Stimulated activated CD4-positive, alpha-beta T cell treated with anti-CD3 and anti-CD28 coated beads, TNF-alpha, amount 100 ng/mL, for 48 hours (primary cell): ENCODE measurements at places on chromosomes 16 and 17.

DNA sequence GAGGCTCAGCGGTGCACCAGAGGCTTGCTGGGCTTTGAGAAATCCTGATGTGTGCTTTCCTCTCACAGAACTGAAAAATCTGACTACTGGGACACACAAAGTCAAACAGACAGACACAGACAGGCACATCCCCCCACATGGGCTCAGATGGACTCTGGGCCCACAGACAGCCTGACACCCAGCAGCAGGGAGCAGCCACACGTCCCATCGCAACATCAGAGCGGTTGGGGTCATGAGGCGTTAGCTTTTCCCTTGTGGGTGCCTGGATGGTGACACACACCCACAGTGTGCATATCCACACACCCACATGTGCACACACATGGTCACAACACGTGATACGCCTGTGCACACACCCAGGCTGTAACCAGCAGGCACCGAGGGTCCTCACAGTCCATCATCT, 6.3 kb downstream of the SPNS3 start:
- DNase-seq = no peak

- DNase-seq = no peak
These were observed 7.1 kb downstream of the COL1A1 start for GRCh38 chr17:50194140-50194933.

GRCh38 chr17:32385971-32386370, 36.0 kb downstream of the ZNF207 start:
- DNase-seq = no peak

- no peak for DNase-seq
These were observed 69.2 kb downstream of the SDR42E1 start for GRCh38 chr16:81942007-81942601.

DNA sequence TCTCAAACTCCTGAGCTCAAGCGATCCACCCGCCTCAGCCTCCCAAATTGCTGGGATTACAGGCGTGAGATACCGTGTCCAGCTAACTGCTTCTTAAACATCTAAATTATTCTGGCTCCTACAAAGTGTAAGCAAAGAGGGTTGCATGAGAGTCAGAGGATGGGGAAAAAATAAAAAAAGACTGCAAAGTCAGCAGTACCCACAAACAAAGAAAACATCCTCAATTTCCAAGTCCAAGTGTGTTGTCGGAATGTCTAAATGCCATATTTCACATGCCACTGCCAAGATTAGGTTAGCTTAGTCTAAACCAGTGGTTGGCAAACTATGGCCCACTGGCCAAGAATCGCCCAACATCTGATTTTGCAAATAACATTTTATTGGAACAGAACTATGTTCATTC, 13.0 kb upstream of the PHLPP2 start:
- no peak for DNase-seq

GRCh38 chr16:9151074-9151473, 59.6 kb downstream of the HAPSTR1 start:
- no peak for DNase-seq

- DNase-seq = no peak
These were observed 110.4 kb downstream of the MAP2K6 start for GRCh38 chr17:69524854-69525253.

GRCh38 chr16:79430191-79430678, 170.3 kb downstream of the MAF start:
- DNase-seq = no peak

GRCh38 chr17:70987867-70988340, 818.6 kb downstream of the KCNJ2 start:
- DNase-seq = no peak

DNA sequence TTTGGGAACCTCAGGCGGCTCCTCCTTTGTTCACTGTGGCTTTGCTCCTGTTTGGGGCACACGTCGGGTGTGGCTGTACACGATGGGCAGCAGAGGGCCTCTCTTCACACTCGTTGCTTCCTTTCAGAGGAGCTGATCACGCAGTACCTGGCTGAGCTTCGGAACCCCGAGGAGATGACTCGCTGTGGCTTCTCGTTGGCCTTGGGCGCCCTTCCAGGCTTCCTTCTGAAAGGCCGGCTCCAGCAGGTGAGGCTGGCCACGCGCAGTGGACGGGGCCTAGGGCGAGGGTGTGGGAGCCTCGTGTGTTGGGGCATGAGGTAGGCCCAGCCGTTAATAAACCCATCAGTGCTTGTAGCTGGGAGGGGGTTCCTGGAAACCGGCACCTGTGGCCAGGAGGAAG, 85.0 kb upstream of the ZNF750 start:
- DNase-seq = no peak

GRCh38 chr17:4597975-4598374, 13.6 kb downstream of the SMTNL2 start:
- no peak for DNase-seq

- no peak for DNase-seq
These were observed 77.3 kb downstream of the WIPI1 start for GRCh38 chr17:68379692-68380677.

DNA sequence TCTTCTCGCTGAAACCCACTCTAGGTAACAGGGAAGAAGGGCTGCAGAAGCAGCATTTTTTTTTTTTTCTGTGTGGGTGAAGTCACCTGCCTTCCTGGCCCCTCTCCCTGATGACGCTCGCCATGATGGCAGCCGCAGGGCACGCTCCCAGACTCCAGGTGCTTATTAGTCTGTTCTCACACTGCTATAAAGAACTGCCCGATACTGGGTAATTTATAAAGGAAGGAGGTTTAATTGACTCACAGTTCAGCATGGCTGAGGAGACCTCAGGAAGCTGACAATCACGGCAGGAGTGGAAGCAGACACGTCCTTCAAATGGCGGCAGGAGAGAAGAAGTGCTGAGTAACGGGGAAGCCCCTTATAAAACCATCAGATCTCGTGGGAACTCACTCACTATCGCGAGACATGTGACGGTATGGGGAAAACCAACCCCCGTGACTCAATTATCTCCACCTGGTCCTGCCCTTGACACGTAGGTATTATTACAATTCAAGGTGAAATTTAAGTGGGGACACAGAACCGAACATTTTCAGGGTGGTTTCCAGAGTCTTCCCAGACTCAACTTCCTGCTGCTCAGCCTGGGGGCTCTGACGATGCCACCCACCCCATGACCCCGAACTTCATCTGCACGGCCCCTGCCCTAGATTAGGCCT, 34.9 kb upstream of the NLRP1 start:
- DNase-seq = no peak
